NCI-H1436 treated with DMSO at 0.1 percent for 48 hours (cell line): ENCODE measurements at places on chromosomes 3 and 15.

GRCh38 chr15:67690936-67691335 is 134.4 kb upstream of the SKOR1 start:
- no peak for DNase-seq

GRCh38 chr15:88376574-88377174 is 90.5 kb downstream of the MRPL46 start:
- DNase-seq: no peak

GRCh38 chr3:8702560-8702959 is 31.0 kb upstream of the CAV3 start:
- no peak for DNase-seq

DNA sequence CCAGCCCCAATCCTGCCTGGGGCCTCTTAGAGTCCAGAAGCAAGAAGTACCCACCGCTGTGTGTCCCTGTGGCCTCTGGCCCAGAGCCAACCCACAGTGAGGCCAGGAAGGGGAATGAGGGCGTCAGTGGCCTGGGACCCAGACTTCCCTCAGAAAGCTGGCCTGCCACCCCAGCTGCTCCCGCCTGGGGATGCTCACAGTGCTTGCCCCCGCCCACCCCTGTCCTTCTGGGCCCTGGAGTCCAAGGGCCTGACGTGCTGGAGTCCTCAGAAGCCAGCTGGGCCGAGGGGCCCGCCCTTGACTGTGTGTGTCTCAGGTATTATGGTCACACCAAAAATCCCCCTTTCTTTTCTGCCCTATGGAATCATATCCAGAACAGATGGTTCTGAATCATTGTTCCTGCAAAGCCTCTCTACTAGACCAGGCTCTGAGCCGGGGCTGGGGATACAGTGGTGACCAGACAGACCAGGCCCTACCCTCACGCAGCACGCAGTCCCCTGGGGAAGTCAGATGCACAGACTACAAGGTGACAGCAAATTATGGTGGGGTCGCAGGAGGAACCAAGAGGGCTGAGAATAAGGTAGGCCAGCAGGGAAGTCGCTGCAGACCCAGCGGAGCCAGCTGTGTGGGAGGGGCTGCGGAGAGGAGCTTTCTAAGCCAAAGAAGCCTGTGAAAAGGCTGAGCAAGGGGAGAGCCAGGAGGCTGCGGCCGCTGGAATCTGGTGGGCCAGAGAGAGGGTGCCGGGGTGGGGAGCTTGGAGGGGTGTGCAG is 99.1 kb downstream of the VGLL4 start:
- DNase-seq: no peak

GRCh38 chr3:113834983-113835382 is 3.6 kb upstream of the GRAMD1C start:
- no peak for DNase-seq

- no peak for DNase-seq
Observed at GRCh38 chr3:142724682-142725356, 985 bp downstream of the TRPC1 start.

GRCh38 chr3:173958805-173959204 is 561.3 kb downstream of the NLGN1 start:
- no peak for DNase-seq

DNA sequence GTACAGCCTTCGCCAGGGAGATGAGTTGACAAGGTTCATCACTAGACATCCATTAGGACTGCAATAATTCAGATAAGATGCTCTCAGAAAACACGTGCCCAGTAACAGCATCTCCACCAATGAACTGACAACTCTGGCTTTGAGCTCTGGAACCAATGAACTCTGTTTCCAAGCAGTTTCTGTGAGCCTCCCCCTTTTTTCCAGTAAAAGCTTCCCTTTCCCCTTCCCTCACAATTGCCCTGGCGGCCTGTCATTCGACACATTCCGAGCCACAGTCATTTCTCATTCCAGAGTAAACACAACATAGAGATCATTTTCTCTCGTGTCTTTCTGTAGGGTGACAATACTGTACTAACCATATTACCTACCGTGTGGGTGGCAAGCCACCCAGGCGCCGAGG is 3.6 kb downstream of the PLA2G4D start:
- no peak for DNase-seq

DNA sequence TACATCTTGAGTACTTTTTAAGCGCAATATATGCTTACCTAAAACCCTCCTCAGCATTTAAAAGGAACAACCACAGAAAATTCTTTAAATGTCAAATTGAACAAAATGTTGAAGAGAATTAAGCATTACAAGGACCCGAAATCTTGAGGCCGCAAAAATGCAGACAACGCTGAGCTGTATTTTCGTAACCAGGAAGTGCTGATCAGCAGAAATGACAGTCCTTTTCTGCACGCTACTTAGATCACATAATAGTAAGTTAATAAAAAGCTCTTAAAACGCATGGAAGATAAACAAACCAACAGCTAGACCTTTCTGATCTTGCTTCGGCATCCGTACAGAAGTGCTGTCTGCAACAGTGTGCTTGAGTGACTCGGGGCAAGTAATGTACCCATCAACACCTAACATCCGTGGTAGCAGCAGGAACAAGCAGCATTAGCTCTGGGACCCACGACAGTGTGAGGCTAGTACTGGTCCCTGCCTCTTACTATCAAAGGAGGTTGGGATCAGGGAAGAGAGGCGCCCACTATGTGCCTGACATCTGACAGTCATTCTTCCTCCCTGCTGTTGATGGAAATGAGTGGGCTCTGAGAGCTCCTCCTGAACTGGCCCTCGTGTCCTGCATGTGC is 1.8 kb upstream of the SSUH2 start:
- no peak for DNase-seq

DNA sequence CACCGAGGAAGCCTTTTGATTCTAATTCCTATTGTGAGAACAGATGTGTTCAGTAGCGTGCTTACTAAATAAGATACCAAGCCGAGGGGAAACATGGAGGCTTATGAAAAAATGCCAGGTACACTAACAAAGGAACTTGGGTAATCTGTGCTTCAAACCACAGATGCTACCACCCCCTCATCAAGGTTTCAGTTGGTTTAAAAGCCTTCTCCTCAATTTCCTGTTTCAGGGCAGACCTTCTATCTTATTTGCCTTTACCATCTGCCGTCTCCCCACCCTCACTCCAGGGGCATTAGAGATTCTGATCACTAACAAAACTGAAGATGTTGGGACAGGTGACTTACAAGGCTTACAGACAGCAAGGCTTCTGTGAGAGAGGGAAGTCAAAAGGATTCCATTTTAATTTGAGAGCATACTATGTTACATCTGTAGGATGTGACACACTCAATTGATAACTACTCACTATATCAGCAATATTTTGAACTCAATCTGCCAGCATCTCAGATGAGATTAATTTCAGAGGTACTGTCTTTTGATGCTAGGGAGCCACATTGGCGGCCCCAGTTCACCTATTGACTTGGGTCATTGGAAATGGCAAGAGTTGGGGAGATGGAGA is 60.6 kb upstream of the PLCL2 start:
- DNase-seq: no peak

DNA sequence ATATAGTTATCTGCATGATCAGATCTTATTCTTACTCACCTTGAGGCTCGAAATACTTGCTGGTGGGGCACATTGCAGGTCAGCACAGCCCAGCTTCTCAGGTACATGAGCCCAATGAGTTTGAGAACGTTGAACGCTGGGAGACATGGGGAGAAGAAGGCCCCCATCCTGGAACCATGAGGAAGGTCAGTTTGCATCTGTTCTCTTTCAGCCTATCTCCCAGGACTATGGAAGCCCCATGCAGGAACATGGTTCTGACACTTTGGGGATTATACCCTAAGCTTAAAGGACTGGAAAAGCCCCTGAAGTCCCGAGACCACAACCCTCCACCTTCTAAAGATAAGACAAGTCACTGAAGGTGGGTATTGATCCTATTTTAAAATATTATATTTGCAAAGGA is 17.4 kb upstream of the STARD5 start:
- DNase-seq: no peak

GRCh38 chr15:73382115-73382514 is 13.4 kb upstream of the HCN4 start:
- no peak for DNase-seq

- DNase-seq: no peak
Observed at GRCh38 chr15:79172032-79172481, 81.5 kb upstream of the RASGRF1 start.

DNA sequence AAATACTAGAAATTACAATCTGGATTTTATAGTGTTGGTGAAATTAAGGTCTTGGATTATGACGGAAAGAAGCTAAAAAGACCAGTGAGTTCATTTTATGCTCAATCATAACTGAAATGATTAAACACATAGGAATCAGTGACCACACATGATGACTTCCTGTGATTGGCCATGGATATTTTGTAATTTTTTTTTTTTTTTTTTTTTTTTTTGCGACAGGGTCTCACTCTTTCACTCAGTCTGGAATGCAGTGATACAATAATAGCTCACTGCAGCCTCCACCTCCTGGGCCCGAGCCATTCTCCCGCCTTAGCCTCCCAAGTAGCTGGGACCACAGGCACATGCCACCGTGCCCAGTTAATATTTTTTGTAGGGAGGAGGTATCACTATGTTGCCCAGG is 47.4 kb downstream of the PAQR5 start:
- DNase-seq: no peak

GRCh38 chr3:64954995-64955636 is 267.3 kb upstream of the ADAMTS9 start:
- DNase-seq: no peak

DNA sequence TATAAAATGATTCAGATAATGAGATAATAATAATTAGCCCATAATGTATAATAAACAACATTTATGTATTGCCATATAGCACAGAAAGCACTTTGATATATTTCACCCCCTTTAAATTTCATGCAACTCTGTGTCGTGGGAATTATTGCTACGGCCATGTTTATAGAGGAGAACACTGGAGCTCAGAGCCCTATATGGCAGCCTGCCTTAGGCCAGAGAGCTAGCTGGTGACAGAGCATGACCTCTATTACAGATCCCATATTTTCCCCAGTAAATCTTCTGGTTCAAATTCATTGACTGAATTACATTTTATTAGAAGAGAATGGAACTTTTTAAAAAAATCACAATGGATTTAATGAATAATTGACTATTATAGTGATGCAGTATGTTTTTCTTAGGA is 25.0 kb downstream of the USP13 start:
- DNase-seq: no peak

- DNase-seq: no peak
Observed at GRCh38 chr15:93219859-93220420, 130.9 kb upstream of the RGMA start.

- DNase-seq: no peak
Observed at GRCh38 chr15:39336926-39337325, 244.0 kb upstream of the THBS1 start.

GRCh38 chr15:38695249-38696108 is 130.9 kb upstream of the RASGRP1 start:
- DNase-seq: no peak

DNA sequence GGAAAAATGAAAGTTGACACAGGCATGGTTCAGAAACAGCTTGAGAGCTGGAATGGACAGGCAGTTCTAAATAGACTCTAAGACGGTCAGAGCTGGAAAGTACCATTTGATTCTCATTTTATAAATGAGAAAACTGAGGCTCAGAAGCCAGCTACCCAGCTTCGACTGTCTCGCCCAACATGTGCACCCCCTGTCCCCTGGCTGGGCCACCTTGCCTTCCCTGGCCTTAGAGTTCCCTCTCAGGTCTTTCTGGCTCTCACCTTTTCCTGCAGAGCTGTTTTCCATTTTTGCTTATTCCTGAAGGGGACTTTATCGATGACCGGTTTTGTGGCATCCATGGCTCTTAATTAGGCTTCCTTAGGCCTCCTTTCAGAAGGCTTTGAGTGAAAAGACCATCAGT is 17.3 kb upstream of the DOCK3 start:
- DNase-seq: no peak

- DNase-seq: peak; percentile 85
Observed at GRCh38 chr3:114498539-114499370, 204.9 kb downstream of the TIGIT start.

- DNase-seq: no peak
Observed at GRCh38 chr3:81995329-81995728, 233.9 kb upstream of the GBE1 start.

- no peak for DNase-seq
Observed at GRCh38 chr15:87689716-87690115, 566.8 kb downstream of the NTRK3 start.

GRCh38 chr3:151946606-151947005 is 73.2 kb downstream of the SUCNR1 start:
- no peak for DNase-seq

DNA sequence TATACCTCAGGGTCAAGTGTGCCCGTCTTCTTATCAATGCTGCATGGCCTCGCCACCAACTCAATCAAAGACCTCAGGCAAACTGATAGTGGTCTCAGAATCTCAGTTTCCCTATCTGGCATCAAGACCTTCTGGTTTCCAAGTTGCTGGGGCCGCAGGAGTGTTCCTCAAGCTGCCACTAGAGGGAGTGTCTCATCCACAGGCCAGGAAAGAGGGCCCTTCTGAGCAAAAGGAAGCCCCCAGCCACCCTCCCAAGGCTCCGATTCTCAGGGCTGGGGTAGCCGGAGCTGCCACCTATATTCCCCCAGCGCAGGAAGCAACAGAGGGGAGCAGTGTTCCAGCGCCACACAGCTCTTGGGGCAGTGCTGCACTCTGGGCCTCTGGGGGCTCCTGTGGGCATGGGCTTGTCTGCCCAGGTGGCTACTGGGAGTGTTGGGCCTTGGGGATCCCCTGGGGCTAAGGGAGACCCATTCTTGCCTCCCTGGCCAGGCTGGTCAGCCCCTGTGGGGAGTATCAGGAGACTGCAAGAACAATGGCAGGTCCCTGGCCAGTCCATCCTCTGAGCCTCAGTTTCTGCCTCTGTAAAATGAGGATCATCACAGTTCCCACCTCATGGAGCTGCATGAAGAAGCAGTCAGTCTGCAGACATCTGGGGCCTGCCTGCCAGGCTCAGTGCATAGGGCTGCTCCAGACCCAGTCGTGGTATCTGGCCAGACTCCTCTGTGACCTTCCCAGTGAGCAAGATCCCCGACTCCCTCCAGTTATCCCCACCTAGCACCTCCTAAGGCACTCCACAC is 23.4 kb upstream of the SEC13 start:
- DNase-seq: no peak

DNA sequence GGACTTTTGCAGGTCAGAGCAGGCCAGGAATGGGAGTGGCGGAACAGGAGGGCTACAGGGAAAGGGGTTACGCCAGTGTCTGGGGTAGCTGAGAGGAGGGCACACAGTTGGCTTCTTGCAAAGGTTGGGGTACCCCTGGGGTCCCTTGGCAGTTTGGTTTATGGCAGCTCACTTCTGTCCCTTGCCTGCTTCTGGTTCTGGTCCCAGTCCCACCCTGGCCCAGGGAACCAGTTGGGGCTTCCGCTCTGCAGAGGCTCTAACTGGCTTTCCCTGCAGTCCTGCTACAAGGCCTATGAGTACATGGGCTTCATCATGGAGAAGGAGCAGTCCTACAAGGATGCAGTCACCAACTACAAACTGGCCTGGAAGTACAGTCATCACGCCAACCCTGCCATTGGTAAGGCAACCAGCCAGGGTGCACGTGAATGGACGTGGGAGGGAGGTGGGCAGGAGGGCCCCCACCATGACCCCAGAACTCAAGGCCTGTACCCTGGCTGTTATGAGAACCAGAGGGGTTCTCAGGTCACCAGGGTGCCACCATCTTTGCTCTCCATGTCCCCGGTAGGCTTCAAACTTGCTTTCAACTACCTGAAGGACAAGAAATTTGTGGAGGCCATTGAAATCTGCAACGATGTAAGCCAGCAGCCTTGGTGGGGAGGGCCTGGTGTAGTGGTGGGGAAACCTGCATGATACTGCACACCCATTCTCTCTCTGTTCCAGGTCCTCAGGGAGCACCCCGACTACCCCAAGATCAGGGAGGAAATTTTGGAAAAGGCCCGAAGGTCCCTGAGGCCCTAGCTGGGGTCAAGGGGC is 15.2 kb downstream of the CSRNP1 start:
- DNase-seq: no peak
